Muscle of leg (tissue), 16 donors: ENCODE measurements at places on chromosomes 1 and 21. TPM values are rescaled to one million over a fixed set of nuclear protein-coding genes. Genes with fewer than 3 reads are reported as not detected.

The ARMH1 gene
- total RNA-seq: 1.6 TPM

The SLAMF8 gene
- total RNA-seq: 0.27 TPM

The SPRR2A gene
- total RNA-seq: not detected

The SPATA45 gene
- 0.44 TPM for total RNA-seq

The TAS1R1 gene
- total RNA-seq: 2.7 TPM

The TCP10L gene
- total RNA-seq: 1.6 TPM

The SH3GLB1 gene
- total RNA-seq: 72.4 TPM

The ACTA1 gene
- 2,334 TPM for total RNA-seq

The CFHR1 gene
- 0.53 TPM for total RNA-seq

The RXFP4 gene
- not detected for total RNA-seq

The RNF207 gene
- 16.4 TPM for total RNA-seq

The FMO5 gene
- 1.0 TPM for total RNA-seq

The DMRTA2 gene
- total RNA-seq: 0.04 TPM

The RHD gene
- 0.35 TPM for total RNA-seq

The PRRX1 gene
- total RNA-seq: 222 TPM

The IVL gene
- total RNA-seq: not detected

The CRB1 gene
- 0.44 TPM for total RNA-seq

The NBPF11 gene
- 13.5 TPM for total RNA-seq

The DYRK3 gene
- 5.0 TPM for total RNA-seq

The KCTD3 gene
- 36.4 TPM for total RNA-seq

The OR6N1 gene
- not detected for total RNA-seq

The EDARADD gene
- 0.18 TPM for total RNA-seq

The CAMK1G gene
- total RNA-seq: 0.04 TPM

The ILF2 gene
- total RNA-seq: 184 TPM

The BMP8A gene
- total RNA-seq: 0.40 TPM

The TRAF3IP3 gene
- total RNA-seq: 1.4 TPM

The NID1 gene
- total RNA-seq: 92.3 TPM
